ENCODE measurements at places on chromosomes 7 and 10. TPM values are rescaled to one million over a fixed set of nuclear protein-coding genes. Genes with fewer than 3 reads are reported as not detected.

Gene NPSR1
- not detected for total RNA-seq

Gene ZNHIT1
- total RNA-seq: 115 TPM

Gene ENTPD1
- 1.2 TPM for total RNA-seq

Gene MRC1
- not detected for total RNA-seq

Gene ZC3HAV1
- total RNA-seq: 17.5 TPM

Gene SH2D4B
- total RNA-seq: not detected

Gene CYP2C8
- not detected for total RNA-seq

Gene NPC1L1
- total RNA-seq: not detected

Gene EPHA1
- not detected for total RNA-seq

Gene MYOF
- total RNA-seq: 191 TPM

Gene EVX1
- total RNA-seq: not detected

Gene INA
- 0.30 TPM for total RNA-seq

Gene FOXI2
- total RNA-seq: not detected

Gene PPP1R9A
- total RNA-seq: 0.38 TPM

Gene VPS50
- total RNA-seq: 21.5 TPM

Gene WDR86
- total RNA-seq: 1.1 TPM

Gene TUBAL3
- not detected for total RNA-seq

Gene SPAM1
- total RNA-seq: not detected

Gene KCNIP2
- total RNA-seq: 1.1 TPM

Gene FAM131B
- 0.98 TPM for total RNA-seq

Gene ASZ1
- total RNA-seq: not detected

Gene CARD11
- not detected for total RNA-seq

Gene TFPI2
- total RNA-seq: 166 TPM

Gene NPY4R2
- total RNA-seq: 0.12 TPM

Gene JCAD
- total RNA-seq: 2.2 TPM

Gene MAP3K8
- total RNA-seq: 15.7 TPM

Gene NACAD
- 0.47 TPM for total RNA-seq

Gene ZNF488
- not detected for total RNA-seq

Gene IL2RA
- total RNA-seq: not detected

Gene GOLGA7B
- not detected for total RNA-seq

Gene ABCB4
- total RNA-seq: 0.12 TPM

Gene PLA2G12B
- not detected for total RNA-seq

Gene VAX1
- not detected for total RNA-seq

Gene PVRIG
- total RNA-seq: not detected

Gene CPA1
- total RNA-seq: 0.35 TPM

Gene IDI2
- total RNA-seq: not detected

Gene LRRC17
- 39.7 TPM for total RNA-seq
